ENCODE measurements at places on chromosomes 7 and 10.

GRCh38 chr10:128896963-128897362 is 570.1 kb upstream of the MGMT start:
- no peak for DNase-seq

DNA sequence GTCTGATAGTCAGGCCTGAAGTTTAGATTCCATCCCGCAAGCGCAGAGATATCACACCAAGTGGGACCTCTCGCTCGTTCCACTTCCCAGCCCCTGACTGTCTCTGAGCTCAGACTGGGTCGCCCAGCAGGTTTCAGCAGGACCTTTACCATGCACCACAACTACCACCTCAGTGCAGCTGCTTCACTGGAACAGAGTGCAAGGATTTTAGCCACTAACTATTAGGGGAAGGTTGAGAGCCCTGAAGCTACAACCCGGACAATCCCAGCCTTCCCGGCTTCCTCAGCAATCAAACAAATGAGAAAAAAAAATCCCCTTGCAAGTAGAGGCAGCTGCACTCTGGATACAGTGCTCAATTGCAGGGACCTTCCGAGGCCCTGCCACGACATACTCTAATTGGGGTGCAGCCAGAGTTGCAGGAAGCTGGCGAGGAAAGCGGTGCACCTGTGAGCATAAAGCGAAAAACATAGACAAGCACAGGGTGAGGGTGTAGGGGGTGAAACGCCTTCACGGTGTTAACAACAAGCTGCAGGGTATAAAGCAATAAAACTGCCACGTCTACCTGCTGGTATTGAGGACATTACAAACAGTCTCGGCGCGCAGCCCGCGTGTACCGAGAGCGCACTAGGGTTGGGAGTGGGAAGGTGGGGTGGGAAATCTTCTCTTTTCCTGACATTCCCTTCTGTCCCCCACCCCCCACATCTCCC is 2.6 kb upstream of the DLX6 start:
- DNase-seq: no peak

DNA sequence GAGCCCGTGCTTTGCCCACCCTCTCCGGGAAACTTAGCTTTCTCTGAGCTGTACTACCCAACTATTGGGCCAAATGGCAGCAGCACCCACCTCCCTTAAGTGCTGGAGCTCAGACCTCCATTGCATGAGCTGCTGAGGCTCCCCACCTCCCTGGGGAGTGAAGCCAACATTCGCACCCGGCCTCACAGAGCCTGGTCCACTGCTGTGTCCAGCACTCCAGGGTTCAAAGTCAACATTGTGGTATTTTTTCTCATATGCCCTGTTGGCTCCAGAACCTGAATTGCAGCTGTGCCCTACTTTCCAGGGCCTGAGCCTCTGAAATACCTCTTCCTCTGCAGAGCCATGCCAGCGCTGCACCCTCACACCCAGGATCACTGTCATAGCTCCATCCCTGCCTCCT is 29.7 kb downstream of the ITGA8 start:
- DNase-seq: no peak

DNA sequence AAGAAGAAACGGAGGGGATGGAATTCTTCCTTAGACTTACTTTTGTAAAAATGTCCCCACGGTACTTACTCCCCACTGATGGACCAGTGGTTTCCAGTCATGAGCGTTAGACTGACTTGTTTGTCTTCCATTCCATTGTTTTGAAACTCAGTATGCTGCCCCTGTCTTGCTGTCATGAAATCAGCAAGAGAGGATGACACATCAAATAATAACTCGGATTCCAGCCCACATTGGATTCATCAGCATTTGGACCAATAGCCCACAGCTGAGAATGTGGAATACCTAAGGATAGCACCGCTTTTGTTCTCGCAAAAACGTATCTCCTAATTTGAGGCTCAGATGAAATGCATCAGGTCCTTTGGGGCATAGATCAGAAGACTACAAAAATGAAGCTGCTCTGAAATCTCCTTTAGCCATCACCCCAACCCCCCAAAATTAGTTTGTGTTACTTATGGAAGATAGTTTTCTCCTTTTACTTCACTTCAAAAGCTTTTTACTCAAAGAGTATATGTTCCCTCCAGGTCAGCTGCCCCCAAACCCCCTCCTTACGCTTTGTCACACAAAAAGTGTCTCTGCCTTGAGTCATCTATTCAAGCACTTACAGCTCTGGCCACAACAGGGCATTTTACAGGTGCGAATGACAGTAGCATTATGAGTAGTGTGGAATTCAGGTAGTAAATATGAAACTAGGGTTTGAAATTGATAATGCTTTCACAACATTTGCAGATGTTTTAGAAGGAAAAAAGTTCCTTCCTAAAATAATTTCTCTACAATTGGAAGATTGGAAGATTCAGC is 158.7 kb upstream of the LANCL2 start:
- no peak for DNase-seq

DNA sequence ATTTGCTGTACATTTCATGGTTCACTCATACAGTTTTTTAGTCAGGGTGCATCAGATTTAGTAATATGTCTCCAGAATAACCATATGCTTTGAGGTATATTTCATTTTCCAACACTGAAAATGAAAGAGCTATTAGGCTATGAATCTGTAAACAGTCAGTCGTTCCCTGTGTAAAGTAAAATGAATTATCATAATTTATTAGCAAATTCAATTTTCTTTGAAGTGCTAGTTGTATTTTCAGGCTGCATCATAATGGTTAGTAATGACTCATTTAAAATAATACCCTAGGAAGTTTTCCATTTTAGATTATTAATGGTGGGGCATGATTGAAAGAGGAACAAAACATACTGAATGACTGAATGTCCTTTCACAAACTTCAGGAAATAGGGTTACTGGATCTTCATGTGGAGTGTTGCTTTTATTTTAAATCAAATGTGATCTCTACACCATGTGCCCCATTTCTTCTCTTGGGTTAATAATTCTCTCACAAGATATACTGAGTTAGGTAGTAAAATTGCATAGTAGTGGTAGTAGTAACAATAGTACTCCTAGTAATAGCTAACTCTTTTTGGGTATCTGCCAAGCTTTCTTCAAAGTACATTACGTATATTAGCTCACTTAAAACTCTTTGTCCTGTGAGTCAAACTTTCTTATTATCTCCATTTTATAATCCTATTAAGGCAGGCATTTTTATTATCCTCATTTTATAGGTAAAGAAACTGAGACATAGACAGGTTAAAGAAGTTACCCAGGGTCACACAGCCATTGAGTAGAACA is 476.5 kb downstream of the SUGCT start:
- DNase-seq: no peak

DNA sequence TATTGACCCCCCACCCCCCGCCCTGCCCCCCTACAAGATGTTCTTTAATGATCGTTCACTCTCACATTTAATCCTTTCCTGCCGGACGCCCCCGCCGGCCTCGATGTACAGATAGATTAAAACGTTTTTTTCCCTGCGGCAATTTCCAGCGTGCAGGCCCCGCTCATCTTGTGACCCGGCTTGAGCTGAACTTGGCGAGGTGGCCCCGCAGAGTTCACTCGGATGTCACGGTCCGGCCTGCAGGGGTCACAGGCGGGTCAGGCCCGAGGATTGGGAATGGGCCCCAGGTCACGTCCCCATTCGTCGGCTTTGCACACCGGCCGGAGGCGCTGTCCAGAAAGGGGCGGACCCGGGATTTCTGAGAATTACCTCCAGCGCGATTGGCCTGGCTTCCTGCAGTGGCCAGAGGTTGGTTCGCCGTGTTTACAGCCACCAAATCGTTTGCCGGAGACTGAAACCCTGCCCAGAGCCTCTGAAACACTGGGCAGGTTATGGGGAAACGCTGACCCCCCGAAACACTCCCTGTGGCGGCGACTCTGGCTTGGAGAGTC is 1.9 kb upstream of the CYP26A1 start:
- DNase-seq: no peak

DNA sequence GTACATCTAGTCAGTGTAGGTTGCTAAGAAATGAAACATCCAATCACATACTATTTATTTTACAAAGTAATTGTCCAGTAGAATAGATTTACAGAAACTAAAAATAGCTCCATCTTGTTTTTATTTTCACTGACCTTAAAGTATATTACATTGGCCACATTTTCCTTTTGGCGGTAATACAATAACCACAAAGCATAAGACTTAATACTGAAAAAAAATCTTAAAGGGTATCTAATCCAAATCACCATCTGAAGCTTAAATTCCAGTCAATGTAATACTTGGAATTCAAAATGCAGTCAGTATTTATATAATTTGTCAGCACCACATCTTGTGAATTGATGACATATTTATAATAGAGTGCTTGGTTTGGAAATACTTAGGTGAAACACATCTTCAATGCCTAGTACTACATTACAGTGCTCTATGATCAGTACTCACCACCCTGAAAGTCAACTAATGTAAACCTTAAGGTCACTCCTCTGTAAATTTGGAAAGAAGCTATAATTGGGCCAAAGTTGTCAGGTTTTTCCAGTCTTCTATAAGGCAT is 8.9 kb downstream of the ANKMY2 start:
- DNase-seq: no peak

DNA sequence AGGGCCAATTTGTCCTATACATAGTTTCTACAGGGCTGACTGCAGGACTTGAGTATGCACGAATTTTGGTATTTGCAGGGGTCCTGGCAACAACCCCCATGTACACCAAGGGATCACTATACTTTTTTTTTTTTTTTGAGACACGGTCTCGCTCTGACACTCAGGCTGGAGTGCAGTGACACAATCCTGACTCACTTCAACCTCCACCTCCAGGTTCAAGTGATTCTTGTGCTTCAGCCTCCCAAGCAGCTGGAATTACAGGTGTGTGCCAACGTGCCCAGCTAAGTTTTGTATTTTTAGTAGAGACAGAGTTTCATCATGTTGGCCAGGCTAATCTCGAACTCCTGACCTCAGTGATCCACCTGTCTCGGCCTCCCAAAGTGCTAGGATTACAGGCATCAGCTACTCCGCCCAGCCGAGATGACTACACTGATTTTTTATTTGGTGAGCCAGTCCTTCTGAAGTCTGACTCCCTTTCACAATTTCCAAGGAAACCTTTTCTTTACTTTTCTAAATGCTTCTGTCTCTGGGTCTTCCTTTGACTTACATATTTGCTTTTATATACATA is 19.8 kb downstream of the CFAP70 start:
- DNase-seq: no peak

DNA sequence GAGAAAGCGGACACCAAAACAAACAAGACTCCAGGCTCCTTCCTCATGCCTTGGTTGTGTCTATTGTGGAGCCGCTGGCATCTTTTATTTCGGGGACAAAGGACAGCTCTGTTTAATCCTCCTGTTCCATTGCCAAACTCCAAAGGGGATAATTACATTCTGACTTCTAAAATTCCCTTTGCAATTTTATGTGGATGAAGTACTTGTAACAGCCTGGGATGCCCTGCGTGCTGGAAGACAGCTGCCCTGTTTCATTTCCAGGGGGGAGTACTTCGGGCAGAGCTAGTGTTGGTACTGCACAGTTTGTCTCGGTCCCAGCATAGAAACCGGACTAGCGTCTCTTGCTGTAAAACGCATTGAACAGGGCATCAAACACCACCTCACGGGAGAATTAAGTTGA is 90.9 kb downstream of the BAMBI start:
- no peak for DNase-seq

GRCh38 chr10:119162452-119163092 is 2.9 kb downstream of the SFXN4 start:
- DNase-seq: no peak

DNA sequence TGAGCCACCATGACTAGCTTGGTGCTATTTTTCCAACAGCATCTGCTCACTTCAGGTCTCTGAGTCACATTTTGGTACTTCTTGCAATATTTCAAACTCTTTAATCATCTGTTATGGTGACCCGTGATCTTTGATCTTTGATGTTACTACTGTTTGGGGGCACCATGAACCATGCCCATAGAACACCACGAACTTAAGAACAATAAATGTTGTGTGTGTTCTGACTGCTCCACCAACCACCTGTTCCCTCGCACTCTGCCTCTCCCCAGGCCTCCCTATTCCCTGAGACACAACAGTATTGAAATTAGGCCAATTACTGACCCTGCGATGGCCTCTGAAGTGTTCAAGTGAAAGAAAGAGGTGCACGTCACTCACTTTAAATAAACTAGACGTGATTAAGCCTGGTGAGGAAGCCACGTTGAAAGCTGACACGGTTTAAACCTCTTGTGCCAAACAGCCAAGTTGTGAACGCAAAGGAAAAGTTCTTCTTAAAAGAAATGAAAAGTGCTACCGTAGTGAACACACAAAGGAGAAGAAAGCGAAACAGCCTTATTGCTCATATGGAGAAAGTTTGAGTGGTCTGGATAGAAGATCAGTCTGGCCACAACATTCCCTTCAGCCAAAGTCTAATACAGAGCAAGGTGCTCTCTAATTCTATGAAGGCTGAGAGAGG is 27.2 kb upstream of the ATP6V0A4 start:
- DNase-seq: no peak

DNA sequence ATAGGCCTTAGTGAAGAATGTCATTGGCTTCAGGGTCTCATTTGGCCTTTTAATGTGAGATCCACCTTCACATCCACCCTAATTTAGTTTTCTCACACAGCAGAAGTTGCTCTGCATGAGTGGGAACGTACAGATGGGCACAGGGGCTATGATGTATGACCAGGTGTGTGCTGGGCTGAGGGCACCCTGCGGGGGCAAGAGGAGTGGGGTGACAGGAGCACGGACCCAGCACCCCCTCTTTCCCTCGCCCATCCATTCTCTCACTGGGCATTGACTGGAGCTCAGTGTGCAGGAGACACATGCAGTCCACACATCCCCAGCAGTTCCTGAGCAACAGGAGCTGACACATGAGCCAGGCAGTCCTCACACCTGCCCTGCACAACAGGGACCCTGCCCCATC is 95.1 kb upstream of the PPP2R2D start:
- DNase-seq: no peak

- DNase-seq: no peak
These were observed 87.1 kb downstream of the CREM start for GRCh38 chr10:35213699-35214098.

GRCh38 chr7:135745703-135746312 is 2.8 kb downstream of the FAM180A start:
- no peak for DNase-seq

DNA sequence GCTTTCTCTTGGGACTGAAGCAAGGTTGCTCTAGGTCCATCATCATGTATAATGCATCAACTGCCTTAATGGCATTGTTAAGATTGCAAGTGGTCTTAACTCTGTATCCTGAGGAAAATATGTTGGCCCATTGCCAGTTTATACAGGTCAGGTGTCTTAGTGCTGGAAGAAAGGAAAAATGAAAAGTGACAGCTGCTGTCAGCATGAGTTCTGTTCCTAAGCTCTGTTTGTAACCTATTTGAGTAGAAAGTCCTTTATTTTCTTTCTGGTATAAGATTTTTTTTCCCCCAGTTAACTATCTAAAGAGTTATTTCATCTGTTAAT is 127.2 kb downstream of the SRI start:
- DNase-seq: no peak

- DNase-seq: no peak
These were observed 356.6 kb downstream of the PPP1R3A start for GRCh38 chr7:113562242-113562641.
